RKO (cell line): ENCODE measurements at places on chromosomes 4 and X.

DNA sequence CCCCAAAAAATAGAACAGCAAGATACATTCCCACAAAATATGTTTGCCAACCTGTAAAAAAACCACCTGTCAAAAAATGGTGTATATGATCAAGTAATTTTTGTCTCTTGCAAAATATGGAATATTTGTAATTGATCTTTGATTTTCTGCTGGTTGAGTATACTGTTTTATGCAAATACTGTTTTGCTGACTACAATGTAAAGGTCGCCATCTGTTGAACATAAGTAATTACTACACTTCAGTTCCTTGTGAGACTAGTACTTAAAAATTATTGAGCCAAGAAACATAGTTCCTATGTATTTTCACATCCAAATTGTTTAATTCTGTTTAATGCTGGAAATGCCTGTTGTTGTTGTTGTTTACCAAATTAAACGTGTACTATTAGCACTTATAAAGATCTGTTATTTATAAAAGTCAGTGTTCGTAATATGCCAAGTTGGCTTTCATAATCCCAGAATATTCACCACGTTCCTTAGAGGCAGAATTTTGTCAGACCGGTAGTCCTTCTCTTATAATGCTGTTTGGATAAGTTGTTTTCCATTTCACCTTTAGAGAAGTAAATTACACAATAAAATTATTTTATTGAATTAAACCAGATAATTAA, 144.2 kb downstream of the PDLIM5 start:
- peak; percentile 61 for DNase-seq

DNA sequence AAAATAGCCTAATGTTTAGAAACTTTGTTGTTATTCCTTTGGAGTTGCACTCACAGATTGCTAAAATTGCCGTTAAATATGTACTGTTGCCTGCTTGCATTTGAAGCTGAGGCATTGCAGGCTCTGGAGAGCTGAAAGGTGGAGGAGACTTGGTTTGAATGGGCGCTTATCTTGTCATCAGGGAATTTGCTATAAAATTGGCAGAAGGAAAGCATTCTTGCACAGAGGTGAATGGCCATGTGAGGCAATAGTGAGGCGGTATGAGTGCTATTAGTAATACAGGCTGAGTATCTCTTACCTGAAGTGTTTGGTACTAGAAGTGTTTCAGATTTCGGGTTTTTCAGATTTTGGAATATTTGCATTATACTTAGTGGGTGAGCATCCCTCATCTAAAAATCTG, 41.3 kb downstream of the TRAPPC11 start:
- DNase-seq, result no peak

DNA sequence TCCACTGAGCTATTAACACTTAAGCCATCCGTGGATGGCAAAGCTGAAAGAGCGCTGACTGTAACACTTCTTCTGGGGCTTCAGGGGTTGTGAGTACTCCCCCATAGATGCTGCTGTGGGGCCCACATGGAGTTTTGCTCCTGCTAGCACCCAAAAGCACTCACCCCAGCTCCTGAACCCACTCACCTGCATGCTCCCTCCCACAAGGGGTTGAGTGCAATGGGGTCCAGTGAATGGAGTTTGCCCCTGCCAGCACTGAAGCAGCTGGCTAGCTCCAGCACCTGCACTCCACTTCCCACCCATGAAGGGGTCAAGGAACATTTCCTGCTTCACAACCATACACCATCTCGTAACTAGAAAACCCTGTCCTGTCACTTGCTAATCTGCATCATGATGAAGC, 78.9 kb downstream of the IL21 start:
- no peak for DNase-seq

DNA sequence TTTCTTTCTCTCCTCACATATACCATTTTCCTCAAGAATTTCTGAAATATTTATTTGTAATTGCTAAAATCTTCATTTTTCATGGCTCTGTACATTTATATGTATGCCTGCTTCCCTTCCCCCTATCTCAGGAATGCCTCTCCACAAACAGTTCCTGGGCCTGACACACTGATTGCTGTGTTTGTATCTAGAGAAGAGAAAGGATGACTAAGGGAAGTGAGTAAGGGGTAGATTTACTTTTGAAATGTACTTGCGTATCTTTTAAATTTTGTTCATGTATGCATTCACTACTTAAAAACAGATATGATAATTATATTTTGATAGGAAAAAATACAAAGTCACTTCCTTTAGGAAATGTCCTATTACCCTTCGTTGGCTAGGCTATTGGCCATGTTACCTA, 790.8 kb downstream of the PCDH18 start:
- peak; percentile 17 for DNase-seq

GRCh38 chrX:20517565-20517964, 250.9 kb upstream of the RPS6KA3 start:
- DNase-seq, result no peak

DNA sequence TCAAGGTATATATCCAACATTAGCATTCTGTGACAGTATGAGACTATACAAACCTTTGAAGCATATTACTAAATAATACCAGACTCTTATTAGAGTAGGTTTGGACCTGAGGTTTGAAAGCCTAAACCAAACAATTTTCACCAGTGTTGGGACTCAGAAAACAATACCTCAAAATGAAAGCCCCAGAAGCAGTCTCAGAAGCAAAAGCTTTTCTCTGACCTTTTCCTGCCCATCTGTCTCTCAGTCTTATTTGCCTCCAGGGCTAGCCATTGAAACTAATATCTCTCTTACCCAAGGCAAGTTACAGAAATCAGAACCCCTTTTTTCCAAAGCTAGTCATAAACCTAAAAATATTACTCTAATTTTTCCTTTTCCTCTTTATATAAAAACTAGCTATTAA, 163.3 kb downstream of the PTCHD1 start:
- no peak for DNase-seq

DNA sequence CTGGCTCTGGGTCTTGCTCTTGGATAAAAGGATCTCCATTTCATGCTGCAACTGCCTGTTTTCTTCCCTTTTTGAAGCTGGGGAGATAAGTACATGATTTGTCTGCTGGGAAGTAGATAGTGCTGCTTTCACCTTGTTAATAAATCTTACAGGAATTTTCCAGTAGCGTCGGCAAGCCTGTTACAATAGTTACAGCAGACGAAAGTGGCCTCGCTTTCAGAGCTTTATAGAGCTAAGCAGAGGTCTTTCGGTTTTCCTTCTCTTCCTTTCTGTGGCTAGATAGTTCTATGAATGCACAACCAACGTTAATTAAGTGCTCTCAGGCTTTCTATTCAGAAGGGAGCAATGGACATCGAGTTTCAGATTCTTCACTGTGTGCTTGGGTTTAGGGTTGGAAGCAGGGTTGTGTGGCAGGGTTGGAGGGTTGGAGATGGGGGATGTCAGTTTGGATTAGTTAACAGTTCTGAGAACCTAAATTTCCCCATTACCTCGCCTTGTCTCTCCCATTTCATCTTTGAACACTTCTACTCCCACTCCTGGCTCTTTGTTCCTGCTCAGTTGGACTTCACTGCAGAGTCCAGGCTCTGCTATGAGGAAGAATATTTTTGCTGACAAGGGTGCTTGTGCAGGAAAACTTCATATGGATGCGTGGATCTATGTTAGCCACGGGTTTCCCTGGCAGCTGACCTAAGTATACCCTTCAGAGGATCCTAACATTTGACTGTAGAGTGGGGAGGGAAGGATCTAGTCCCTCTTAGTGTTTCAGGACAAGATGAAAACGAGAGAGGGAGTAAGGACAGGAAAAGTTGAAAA, 237.9 kb downstream of the ARHGAP10 start:
- DNase-seq, result no peak

DNA sequence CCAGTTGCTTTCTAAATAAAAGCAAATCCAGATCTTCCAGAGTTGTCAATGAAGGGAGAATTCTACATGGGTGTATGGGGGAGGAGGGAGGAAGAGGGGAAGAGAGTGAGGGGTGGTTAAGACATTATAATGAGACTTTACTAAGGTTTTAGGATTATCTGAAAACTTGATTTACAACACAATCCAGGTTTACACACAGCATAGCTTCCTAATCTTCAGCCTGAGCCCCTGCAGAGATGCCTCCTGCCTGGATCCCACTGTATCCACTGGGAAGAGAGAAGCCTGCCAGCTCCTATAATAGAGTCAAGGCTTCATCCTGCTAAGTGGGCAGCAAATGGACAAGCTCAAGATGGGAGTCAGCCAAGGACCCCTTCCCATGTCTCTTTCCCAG, 85.6 kb upstream of the KIT start:
- no peak for DNase-seq

- no peak for DNase-seq
These were observed 112.6 kb downstream of the PHKA2 start for GRCh38 chrX:18871161-18871890.

DNA sequence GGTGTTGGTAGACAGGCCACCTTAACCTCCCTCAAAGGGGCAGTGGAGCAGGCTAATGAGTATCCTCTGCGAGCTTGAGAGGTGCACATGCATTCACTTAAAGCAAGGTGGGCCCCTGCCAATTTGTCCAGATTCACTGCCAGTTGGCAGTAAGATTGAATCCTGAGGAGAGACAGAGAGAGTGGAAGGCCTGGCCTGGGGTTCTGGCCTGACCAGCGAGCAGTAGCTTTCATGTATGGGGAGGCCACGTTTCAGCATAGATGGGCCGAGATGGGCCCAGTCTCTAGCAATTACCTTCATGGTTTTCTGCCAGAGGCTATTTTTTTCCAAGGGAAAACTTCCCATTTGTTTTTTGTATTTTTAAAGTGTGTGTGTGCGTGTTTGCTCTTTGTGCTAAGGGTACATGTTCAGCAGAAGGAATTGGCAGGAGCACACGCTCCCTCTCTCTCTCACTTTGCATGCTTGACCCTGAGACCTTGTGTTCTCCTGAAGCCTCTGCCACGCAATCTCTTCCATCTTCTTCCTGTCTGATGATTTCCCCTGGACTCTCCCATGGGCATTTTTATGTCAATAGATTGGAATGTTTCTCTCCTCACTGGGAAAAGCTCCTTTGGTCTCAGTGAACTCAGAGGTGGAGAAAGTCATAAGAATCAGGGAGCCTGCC, 215.8 kb upstream of the SFRP2 start:
- no peak for DNase-seq

- no peak for DNase-seq
These were observed 169.9 kb downstream of the BANK1 start for GRCh38 chr4:101960431-101960830.

DNA sequence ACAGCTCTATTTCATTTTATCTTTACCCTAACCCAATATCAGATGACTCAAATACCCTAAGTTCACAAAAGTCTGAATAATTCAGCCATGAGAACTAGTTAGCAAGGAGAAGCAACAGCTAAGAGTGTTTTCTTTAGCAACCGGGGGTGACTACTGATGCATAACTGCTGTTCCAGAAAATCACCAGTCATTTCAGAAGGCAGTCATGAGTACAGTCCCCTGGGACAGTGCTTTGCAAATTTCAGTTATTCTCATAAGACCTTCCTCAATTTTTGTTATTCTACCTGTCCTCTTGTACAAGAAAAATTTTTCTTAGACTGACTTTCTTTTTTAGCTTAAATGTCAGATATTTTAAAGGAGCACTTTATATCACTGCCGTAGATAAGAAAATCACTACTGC, 16.4 kb downstream of the BANK1 start:
- DNase-seq, result peak; percentile 12

DNA sequence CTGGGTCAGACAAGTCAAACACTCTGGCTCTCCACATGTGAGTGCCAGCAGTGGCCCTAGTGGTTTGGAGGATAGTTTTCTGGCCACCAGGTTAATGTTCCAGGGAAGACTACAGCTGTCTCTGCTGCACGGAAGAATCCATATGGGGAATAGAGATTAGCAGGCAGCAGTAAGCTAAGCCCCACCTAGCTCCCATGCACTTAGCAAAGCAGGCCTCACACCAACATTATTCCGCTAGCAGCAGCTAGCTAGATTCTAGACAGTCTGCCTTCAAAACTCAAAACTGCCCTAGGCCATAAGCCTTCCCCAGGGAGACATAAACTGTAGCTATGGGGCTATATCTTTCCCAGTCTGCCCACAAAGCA, 203.4 kb downstream of the CHIC1 start:
- DNase-seq, result no peak

DNA sequence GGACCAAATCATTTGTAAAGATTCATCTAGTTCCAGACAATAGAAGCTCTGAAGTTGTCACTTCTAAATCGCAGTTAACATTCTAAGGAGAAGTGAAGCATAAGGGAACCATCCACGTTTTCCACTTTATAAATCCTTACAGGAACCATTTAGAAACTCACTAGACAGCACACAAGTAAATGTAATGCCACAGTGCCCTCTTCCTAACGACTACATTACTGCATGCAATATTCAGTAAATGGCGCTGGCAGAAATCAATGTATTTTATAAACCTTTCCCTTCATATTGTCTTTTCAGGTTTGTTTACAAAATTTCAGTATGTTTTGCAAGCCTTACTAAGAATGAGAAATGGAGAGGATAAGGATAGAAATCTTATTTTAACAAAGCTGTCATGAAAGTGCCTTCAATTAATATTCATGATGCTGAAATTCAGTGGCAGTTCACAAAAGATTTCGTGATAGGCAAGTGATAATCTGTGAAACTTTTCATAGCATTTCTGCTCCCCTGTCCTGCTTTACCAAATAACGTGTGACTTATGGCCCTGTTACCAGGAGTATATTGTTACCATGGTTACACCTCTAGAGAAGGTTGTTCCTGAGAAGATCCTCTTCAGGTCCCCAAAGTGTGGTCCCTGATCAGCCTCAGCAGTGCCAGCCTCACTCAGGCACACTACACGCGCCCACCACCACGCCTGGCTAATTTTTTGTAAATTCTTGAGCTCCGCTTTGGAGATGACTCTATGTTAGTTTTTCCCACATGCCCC, 54.2 kb downstream of the TMA16 start:
- DNase-seq, result peak; percentile 82

DNA sequence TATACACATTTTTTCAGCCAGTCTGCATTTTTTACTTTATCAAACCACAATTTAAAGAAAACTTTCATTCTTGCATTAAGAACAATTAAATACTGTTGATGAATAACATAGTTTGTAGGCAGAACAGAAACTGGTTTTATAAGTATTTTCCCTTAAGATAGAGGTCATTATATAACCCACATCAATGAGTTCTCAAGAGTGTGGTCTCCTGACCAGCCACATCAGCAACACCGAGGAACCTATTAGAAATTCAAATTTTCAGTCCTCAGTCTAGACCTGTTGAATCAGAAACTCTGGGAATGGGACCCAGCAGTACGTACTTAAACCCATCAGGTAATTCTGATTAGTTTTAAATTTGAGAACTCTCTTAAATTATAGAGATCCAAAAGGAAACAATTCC, 299.6 kb upstream of the ARSJ start:
- no peak for DNase-seq

GRCh38 chr4:6178757-6179156, 21.6 kb downstream of the JAKMIP1 start:
- DNase-seq, result no peak

- no peak for DNase-seq
These were observed 209.2 kb downstream of the ADAM29 start for GRCh38 chr4:175127314-175127713.

DNA sequence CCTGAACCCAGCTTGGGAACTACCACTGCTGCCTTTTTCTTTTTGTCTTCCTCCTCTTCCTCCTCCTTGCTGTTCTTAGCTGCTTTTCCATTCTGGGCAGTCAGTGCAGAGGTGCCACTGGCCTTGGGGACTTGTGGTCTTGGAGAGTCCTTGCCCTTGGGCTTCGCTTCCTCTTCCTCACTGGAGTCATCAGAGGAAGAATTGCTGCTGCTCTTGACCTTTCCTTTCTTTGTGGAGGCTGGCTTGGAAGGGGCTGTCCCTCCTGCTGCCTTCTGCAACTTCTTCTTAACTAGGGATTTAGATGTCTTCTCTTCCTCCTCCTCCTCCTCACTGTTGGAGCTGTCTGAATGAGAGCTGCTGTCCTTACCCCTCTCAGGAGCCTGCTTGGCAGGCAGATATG, 53.2 kb downstream of the FAM9B start:
- DNase-seq, result no peak

GRCh38 chrX:20974326-20974725, 399.9 kb upstream of the CNKSR2 start:
- peak; percentile 7 for DNase-seq
